EH (cell line): ENCODE measurements at places on chromosomes 3 and 15.

DNA sequence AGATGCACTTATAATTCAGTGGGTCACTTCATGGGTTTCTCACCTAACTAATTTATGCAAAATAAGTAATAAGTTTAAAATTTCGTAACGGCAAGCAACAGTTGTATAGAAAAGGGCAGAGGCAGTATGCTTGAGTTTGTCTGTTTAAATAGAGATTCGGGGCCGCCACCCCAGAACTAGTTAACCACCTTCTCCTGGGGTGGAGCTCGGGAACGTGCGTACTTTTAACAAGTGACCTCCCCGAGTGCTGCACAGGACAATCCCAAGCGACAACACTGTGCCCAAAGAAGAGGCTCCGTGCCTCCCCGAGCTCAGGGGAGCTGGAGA, 439 bp downstream of the SSR3 start:
- DNase-seq, result no peak

DNA sequence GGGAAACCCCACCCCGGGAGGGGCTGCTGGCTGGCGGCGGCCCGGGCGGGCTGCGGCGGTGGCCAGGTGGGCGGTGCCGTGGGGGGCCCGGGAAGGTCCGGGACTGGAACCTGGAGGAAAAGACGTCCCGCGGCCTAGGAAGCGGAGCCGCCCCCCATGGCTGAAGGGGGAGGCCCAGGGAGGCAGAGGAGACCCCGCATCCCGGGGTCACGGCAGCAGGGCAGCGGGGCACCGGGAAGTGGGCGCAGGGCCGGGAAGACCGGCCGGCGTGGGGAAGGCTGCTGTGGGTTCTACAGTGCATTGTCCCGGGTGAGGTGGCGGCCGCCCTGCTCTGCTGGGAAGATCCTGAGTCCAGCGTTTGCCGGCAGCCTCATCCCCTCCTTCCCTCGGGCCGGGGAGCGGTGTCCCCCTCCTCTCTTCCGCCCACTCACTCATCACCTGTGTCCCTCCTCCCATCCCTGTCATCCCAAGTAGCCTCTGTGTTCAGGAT, 525 bp upstream of the FSTL1 start:
- no peak for DNase-seq

DNA sequence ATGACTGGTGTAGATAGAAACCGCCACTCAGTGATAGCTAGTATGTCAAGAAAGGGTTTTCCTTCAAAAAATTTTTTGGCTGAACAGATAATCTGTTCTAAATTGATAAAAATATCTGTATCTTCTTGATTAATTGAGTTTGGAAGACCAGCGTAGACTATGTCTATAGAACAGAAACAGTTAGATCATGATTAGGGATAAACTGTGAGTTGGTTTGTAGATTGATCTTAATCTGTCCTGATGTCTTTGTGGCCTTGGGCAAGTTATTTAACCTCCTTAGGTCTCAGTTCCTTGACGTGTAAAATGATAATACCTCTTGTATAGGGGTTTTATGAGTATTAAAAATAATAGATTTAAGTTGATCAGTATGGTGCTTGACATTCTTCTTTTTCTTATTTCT, 4.7 kb downstream of the NFKBIZ start:
- DNase-seq, result no peak

DNA sequence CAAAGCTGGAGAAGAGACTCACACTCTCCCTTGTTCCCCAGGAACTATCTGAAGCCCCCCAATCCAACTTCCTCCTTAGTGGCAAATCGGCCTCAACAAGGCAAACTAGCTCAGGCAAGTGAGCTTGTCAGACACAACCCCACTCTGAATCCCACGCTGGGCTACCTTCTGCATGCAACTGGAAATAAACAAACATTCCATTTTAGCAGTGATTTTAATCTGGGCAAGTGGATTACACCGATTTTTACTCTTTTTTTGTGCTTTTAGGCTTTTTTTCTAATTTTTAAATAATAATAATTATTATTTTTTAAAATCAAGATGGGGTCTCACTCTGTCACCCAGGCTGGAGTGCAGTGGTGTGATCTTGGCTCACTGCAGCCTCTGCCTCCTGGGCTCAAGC, 2.9 kb upstream of the NOX5 start:
- DNase-seq, result no peak
